ENCODE measurements at places on chromosomes 12 and 14. TPM values are rescaled to one million over a fixed set of nuclear protein-coding genes. Genes with fewer than 3 reads are reported as not detected.

DNA sequence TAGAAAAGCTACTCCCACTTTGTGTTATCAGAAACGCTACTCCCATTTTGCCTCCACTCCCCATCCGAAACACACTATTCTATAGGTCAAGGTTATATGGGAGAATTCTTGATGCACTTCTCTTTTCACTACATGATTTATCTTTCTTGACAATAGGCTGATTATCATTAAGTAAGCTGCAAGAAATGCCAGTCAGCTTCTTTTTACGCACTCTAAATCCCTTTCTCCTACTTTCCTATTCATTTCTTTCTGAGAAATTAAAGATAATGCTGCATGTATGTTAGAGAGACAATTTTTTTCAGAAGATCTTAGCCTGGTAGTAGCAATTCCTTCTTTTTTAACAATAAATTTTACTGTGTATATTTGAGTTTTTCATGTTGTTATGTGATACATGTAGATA lies 41.0 kb upstream of the CCDC91 start:
- DNase-seq: no peak

GRCh38 chr14:65943916-65944410 lies 531.4 kb downstream of the FUT8 start:
- no peak for DNase-seq

DNA sequence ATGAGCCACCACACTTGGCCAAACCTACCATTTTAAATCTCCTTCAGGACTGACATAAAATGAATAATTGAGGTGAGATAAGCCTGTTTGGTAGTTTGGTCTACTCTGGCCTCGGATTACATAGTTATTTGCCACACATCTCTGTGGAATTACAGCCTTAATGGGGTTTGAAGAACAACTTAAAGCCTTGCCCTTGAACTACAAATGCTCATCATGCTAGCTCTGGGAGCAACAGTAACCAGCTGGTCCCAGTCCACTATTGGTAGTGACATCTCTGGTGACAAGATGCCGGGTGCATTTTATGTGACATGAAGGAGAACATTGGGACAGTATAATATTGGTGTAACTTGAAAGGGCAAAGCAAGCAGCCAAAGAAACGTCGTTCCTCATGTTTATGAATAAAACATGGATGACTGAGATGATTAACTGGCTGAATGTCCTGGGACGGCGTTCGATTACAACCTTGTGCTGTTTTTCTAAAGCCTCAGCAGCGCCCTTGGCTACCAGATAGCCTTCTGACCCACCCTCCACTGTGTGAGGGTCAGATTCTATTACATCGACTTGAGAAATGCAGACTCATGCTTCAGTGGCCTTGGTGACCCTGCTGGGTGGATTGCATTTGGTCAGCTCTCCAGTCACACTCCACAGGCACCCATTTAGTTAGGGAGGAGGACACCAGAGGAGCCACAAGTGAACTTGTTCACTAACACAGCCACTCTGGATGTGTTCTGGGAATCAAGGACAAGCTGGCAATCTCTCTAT lies 41.5 kb downstream of the BEST3 start:
- DNase-seq: peak; percentile 80

DNA sequence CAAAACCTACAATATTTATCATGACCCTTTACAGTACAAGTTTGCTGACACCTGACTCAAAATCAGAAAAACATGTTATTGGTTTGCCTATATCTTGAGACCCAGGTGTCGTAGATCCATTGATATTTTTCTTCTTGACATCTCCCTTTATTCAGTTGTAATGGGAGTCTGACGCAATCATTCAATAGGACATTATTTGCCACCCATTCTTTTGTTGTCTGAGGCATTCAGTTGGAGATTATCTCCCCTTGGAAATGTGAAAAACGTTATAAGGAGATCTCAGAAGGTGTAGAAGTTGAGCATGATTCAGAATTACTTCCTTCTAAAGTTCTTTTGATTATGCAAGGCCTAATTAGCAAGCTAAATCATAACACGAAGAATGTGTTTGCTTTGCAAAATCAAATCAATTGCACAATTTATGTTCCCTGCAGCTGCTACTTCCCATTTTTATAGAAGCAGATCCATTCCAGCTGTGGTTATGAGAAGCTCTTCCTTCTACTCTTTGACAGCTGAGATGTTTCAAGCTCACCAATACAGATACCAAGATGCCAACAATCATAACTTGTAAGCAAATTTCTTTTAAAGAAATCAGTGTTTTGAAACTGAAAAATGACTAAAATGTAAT lies 228.2 kb upstream of the SYT1 start:
- DNase-seq: no peak

DNA sequence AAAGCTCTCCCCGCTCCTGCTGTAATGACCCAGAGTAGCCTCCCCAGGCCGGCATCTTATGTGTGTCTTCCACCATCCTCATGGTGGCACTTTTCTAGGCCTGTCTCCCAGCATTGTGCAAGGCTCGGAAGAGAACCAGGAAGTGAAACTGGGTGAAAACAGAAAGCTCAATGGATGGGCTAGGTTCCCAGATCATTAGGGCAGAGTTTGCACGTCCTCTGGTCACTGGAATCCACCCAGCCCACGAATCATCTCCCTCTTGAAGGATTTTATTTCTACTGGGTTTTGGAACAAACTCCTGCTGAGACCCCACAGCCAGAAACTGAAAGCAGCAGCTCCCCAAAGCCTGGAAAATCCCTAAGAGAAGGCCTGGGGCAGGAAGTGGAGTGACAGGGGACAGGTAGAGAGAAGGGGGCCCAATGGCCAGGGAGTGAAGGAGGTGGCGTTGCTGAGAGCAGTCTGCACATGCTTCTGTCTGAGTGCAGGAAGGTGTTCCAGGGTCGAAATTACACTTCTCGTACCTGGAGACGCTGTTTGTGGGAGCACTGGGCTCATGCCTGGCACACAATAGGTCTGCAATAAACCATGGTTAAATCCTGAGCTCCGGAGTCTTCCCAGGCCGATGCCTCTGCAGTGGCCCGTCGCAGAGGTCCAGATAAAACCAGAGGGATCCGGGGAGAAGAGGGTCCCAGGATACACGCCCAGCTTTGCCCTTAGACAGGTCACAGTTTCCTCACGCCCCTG lies 15.6 kb downstream of the ACVRL1 start:
- DNase-seq: peak; percentile 20

DNA sequence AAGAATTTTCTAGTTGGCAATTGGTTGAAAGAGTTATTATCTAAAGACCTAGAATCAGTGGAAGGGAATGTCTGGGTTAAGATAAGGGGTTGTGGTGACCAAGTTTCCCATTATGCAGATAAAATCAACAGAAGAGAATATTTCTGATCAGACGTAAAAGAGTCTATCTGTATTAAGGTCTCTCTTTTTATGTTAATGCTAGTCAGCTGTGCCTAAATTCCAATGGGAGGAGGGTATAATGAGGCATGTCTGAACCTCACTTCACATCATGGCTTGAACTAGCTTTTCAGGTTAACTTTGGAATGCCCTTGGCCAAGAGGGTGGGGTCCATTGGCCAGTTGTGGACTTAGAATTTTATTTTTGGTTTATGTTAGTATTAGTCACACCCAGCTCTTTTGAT lies 34.3 kb upstream of the CHST11 start:
- DNase-seq: peak; percentile 60

GRCh38 chr14:51733147-51733546 lies 81.4 kb downstream of the FRMD6 start:
- DNase-seq: no peak

DNA sequence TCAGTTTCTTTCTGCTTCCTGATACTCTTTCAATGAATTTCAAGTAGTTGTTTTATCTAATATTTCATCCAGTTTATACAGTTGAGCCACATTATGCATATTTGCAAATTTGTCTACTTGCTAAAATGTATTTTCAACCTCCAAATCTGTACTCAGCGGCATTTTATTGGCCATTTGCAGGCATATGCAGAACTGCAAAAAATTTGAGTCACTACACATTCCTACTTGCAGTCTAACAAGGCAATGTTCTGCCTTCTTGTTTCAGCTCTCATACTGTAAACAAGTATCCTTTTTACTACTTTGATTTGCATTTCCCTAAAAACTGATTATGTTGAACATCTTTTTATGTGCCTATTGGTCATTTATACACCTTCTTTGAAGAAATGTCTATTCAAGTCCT lies 55.0 kb downstream of the POLR3B start:
- no peak for DNase-seq

- DNase-seq: no peak
Measured at GRCh38 chr12:46977871-46978375, 101.5 kb upstream of the PCED1B start.

The PAX9 gene
- total RNA-seq: 1.9 TPM

The EPYC gene
- total RNA-seq: 0.39 TPM

The CEP170B gene
- total RNA-seq: 50.3 TPM

Measured in astrocyte (in vitro differentiated cells and primary cell).